ENCODE measurements at places on chromosomes 5 and 9.

- no peak for DNase-seq
Observed at GRCh38 chr9:103702572-103702971, 391.5 kb upstream of the SMC2 start.

DNA sequence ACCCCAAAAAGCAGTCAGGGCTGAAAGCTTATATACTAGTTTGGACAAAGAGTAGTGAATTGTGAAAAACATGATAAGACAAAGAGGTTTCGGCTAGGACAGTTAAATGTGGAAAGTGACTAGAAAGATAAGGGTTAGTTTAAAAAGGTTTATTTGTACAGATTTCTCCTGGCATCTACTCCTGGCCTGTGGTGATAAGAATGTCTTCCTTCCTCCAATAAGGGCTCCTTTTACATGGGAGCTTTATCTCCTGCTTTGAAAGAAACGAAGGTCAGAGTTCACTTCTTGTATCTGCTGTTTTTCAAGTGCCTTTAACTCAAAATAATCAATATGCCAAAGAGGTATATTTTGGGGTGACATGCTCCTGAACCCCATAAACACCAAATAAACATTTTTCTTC, 776.1 kb upstream of the COX7C start:
- no peak for DNase-seq

DNA sequence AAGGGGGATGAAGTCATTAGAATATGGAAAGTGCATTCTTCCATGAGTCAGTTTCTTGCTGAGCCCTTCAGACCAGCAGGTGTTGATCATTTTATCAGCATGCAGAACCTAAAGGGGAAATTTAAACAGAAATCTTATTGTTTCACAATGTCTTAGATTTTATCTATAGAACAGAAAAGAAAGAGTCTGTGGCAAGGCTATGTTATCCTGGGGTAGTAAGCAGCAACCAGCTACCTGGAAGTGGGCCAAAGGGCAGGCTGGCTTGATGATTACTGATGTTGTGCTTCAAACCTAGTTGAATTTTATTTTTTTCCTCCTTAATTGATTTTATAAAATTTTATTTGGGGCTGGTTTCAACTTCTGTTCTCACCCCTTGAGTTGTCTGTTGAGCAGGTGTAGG, 101.5 kb downstream of the LRRC70 start:
- no peak for DNase-seq

- DNase-seq = no peak
Observed at GRCh38 chr5:85621668-85622067, 996.1 kb upstream of the COX7C start.

All from stimulated activated CD4-positive, alpha-beta T cell treated with anti-CD3 and anti-CD28 coated beads, Interleukin-4, amount 100 ng/mL, for 24 hours (primary cell).